ENCODE measurements at places on chromosomes 13 and 19. TPM values are rescaled to one million over a fixed set of nuclear protein-coding genes. Genes with fewer than 3 reads are reported as not detected.

DNA sequence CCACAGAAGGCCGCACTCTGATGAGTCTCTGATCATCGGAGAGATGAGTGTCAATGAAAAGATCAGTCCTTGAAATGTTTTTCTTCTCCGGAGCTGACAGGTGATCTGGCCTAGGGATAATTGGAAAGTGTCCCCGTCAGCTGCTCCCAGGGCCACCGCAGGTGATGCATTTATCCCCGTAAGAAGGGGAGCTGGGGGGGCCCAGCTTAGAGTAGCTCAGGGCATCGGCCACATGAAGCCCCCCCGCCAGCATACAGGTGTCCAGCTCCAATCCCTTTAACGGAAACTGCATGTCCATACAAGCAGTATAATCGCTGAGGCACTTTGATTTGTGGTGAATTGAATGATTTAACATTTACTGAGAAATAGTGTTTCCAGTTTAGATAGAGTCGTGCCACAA, 27.7 kb downstream of the ATP4B start:
- no peak for DNase-seq

The KLK15 gene
- polyA plus RNA-seq = not detected

The PCDH20 gene
- polyA plus RNA-seq = not detected

The TSSK6 gene
- 0.88 TPM for polyA plus RNA-seq

- no peak for DNase-seq
Measured at GRCh38 chr13:75495938-75496337, 14.0 kb upstream of the TBC1D4 start.

The ASF1B gene
- polyA plus RNA-seq = 43.5 TPM

The ERICH4 gene
- polyA plus RNA-seq = not detected
